ENCODE measurements at places on chromosomes 4 and X.
A peak's percentile ranks its signal among the peaks of the same experiment; 100 is the strongest.

DNA sequence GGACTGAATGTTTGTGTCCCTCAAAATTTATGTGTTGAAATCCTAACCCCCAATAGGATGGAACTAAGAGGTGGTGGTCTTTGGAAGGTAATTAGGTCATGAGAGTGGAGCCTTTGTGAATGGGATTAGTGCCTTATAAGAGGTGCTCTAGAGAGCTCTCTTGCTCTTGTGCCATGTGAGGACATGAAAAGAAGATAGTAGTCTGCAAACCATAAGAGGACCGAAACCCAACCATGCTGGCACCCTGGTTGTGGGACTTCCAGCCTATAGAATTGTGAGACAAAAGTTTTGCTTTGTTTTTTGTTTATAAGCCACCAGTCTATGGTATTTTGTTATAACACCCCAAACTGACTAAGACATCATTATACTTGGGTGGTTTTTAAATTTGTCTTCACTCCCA, 417.1 kb downstream of the ANKRD50 start:
- no peak for DNase-seq

DNA sequence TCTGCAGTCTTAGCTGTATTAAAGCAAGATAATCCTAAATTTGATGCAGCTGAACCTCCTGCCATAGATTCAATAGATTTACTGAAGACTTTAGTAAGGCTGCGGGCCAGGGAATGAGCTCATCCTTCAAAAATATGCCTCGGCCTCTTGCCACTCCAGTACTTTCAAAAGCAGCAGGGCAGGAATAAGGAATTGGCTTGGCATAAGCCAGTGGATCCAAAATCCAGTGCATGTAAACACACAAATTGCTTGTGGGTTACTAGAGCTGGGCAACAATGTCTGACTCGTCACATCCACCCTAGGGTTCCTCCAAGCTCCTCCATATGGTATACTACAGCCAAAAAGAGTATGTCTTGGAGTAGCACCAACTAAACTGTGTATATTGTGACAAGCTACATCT, 165.0 kb downstream of the AMELX start:
- peak; percentile 70 for DNase-seq

DNA sequence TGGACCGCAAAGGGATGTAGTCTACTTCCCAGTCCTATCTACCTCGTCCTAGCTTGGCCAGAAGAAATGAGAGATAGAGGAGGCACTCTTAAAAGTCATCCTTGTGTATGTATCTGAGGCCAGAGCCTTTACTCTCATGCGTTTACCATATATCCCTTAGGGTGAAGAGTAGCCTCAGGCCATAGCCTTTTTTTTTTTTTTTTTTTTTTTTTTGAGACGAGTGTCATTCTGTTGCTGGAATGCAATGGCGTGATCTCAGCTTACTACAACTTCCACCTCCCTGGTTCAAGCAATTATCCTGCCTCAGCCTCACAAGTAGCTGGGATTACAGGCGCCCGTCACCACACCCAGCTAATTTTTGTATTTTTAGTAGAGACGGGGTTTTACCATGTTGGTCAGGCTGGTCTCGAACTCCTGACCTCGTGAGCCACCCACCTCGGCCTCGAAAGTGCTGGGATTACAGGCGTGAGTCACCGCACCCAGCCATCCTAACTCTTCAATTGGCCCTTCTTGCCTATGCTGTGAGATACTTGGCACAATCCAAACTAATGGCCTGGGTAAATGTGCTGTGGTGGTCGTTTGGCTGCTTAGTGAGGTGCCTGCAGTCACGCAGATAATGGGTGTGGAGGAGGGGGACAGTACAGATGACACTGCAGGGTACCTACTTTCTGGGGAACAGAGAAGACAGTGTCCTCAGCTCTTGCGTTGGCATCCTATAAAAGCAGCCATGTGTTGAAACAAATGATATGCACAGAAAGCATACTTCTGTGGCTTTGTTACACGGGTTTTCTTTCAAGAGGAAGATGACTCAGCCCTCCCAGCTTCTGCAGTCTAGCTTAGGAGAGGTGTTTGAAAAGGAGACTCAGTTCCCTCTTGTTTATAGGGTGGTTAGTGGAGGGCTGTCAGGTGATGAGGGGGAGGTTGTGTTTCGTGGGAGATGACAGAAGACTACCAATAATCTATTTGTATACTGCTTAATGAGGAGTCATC, 10.4 kb upstream of the DGAT2L6 start:
- DNase-seq: no peak

GRCh38 chr4:107452717-107453630, 267.1 kb downstream of the PAPSS1 start:
- no peak for DNase-seq

GRCh38 chr4:145347684-145348083, 134.0 kb upstream of the SMAD1 start:
- DNase-seq: no peak

All from ascending aorta (tissue), 2 donors.